Substantia nigra (tissue), 51 donors: ENCODE measurements at places on chromosomes 12 and 14.

- DNase-seq = no peak
Measured at GRCh38 chr12:106519607-106520021, 63.2 kb upstream of the RFX4 start.

DNA sequence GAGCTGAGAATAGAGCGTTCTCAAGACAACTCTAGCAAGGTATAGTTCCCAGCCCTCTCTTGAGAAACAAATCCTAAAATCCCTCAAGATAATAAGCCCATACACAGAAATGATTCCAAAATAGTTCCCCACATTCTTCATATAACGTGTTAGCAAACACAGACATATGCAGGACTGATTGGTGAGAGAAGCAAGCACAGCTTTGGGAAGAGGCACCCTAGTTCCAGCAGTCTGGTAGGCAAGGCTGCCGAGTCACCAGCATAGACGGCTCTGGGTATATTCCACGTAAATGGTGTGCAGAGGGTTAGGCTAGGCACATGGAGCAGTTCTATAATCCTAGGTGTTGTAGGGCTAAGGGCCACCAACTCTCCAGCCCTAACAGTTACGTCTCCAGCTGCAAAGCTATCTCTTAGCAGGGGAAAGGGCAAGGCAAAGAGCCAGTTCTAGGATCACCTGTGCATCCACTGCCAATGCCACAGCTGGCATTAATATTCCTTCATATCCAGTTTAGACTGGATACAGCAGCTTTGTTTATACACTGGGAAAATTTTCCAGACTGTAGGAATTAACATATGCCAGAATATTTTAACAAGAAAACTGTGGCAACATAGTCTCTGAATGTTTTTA is 52.9 kb downstream of the SH2B3 start:
- no peak for DNase-seq

DNA sequence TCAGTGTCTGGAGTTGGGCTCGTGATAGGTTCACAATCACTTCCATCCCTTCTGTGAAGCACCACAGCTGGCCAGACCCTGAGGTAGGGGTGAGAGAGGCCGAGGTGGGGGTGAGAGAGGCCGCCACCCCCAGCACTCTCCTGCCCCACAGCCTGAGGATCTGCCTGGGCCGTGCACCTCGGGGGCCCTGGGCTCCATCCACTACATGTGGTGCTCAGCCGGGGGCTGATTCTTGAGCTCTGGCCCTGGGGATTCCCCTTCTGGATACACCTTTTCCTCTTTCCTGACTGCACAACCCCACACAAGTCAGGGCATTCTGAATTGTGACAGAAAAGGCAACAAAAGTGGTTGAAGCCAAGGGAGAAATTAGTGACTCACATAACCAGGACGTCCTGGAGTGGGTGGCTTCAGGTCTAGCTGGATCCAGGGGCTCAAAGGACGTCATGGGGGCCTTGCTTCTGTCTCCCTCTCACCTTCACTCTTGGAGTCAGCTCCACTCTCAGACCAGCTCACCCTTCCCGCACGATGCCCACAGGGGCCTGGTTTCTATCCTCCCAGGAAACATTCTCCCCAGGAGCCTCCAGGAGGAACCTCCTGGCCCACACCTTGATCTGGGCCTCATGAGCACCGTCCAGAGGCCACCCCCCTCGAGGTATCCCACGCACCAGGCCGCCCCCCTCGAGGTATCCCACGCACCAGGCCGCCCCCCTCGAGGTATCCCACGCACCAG is 12.1 kb upstream of the FBRSL1 start:
- DNase-seq = no peak

GRCh38 chr14:90495357-90496276 is 98.8 kb downstream of the CALM1 start:
- DNase-seq = no peak

GRCh38 chr12:115332945-115333344 is 649.0 kb upstream of the TBX3 start:
- DNase-seq = no peak

DNA sequence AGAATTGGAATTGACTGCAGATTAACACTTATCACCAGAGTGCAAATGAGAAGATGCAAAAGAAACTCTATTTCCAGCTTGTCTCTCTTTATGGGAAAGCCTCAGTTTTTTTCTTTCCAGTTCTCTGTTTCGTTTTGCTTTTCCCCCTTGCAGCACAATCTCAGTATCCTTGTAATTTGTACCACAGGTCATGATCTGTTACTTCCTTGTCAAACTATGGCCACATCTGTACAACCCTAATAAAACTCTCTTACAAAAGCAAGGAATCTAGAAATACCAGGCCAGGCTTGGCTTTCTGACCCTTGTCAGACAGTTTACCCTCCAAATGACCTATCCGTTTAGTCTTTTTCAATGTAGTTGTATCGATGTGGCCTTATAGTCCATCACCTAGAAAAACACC is 33.9 kb downstream of the MYBPC1 start:
- no peak for DNase-seq

GRCh38 chr14:93855737-93856136 is 67.5 kb upstream of the PRIMA1 start:
- DNase-seq = no peak

GRCh38 chr14:55240526-55241178 is 30.6 kb upstream of the FBXO34 start:
- no peak for DNase-seq

GRCh38 chr14:69319911-69320310 is 60.0 kb downstream of the GALNT16 start:
- DNase-seq = no peak

- no peak for DNase-seq
Measured at GRCh38 chr12:114405519-114406271, at the start of gene TBX5. Gene TBX5, minus strand, starts transcription at chr12:114406144. Its CDS starts 2,246 bp downstream, at chr12:114403898.

- DNase-seq = no peak
Measured at GRCh38 chr12:49309386-49309785, 13.7 kb upstream of the TROAP start.

DNA sequence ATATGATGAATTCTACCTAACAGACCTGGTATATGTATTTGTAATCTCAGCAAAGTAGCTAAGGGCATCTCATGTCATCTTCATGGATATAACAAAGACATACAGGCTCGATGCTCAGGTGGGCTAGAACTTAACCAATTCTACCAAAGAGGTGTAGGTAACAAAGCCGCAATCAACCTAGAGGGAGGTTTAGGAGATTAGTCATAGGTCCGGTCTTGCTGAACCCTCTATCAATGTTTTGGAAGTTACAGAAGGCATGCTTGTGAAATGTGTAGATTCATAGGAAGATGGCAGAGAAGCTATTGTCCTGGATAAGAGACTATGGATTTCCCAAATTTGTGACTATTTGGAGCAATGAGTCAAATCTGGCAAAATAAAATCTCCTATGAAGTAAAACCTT is 42.6 kb upstream of the SYCP3 start:
- no peak for DNase-seq

DNA sequence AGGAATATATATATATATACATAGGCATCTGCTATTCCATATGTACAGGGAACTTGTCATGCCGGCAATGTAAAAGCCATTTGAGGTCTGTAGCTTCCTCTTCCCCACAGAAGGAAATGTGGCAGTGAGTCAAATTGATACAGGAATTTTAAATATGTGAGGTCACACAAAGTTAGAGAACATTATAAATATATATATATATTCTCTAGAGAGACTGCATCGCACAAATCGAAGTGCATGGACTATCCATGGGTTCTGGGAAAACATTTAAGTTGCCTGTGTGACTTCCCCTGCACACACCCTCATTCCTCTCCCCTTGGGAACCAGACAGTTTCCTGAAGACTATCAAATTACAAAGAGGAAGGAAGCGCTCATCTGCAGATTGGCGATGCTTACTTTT is 100.9 kb upstream of the CCDC91 start:
- DNase-seq = no peak

DNA sequence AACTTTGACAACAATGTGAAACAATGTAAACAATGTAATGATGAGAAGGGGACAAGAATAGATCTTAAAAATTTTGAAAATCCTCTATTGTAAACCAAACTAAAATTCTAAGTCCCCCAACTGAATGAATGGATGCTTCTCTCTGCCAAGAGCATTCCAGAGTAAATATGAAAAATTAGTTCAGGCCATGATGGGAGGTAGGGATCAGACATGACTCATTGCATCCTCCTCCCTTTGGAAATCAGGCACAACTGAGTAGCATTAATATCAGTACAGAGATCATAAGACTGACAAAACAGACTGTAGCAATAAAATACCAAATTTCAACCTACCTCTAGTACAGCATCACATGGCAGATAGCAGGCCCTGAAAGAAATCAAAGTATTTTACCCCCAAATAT is 559.9 kb downstream of the C12orf50 start:
- no peak for DNase-seq

DNA sequence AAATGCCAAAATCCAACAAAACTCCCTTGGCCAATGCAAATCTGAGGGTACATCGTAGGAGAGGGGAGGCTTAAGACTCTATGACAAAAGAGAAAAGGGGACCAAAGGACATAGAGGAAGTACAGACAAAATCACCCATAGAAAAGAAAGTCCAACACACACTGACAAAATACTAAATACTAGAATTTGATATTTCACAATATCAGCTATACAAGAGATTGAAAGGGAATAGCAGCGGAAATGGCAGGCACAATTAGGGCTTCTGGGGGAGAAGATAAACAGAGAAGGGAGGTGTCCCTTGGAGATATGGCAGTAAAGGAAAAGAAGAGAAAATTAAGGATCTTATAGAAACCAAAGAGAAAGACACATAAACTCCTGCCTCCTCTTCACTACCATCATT is 29.0 kb downstream of the ATP2B1 start:
- no peak for DNase-seq

DNA sequence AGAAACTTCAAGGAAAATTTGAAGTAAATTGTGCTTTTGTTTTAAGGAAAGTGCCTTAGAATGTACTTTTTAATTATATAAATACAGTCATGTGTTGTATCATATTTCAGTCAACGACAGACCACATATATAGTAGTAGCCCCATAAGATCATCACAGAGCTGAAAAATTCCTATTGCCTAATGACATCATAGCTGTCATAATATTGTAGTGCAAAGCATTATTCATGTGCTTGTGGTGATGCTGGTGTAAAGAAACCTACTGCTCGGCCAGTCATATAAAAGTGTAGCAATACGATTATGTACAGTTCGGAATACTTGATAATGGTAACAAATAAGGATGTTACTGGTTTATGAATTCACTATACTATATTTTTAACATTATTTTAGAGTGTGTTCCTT is 198.9 kb upstream of the SLC16A7 start:
- no peak for DNase-seq

DNA sequence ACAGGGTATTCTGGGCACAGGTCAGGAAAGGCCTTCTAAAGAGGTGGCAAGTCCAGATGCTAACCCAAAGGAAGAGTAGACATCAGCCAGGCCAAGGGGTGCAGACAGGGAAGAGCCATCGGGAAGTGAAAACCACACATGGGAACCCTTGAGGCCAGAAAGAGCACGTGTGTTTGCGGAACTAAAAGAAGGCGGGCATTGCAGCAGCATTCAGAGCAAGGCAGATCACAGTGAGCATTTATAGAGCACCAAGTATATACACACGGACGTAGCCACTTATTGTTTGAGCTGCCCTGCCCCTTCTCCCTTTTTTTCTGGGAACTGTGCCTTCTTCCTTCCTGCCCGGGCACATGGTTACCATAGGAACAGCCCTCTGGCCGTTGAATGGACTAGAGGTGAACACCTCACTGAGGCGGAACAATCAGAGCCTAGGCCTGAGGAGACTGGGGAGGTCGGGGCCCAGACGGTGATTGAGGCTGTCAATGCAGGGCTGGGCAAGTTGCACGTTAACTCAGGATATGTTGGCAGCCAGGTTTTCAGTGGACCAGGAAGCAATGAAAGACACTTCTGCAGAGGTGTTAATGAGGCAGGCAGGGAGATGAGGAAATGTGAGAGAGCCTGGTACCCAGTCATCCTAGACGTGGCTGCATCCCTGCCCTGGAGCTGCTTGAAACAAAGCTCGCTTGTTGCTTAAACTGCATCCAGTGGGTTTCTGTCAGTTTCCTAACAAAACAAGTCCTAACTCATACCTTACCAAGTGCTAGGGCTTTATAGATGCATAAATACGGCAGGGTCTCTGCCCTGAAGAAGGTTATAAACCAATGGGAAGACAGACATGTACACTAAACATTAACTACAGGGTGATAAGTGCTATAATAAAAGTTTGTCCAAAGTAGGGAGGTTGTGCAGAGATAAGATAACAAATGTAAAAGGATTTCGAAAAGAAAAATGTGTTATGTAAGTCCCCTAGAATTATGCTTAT is 34.2 kb downstream of the MOAP1 start:
- DNase-seq = no peak

DNA sequence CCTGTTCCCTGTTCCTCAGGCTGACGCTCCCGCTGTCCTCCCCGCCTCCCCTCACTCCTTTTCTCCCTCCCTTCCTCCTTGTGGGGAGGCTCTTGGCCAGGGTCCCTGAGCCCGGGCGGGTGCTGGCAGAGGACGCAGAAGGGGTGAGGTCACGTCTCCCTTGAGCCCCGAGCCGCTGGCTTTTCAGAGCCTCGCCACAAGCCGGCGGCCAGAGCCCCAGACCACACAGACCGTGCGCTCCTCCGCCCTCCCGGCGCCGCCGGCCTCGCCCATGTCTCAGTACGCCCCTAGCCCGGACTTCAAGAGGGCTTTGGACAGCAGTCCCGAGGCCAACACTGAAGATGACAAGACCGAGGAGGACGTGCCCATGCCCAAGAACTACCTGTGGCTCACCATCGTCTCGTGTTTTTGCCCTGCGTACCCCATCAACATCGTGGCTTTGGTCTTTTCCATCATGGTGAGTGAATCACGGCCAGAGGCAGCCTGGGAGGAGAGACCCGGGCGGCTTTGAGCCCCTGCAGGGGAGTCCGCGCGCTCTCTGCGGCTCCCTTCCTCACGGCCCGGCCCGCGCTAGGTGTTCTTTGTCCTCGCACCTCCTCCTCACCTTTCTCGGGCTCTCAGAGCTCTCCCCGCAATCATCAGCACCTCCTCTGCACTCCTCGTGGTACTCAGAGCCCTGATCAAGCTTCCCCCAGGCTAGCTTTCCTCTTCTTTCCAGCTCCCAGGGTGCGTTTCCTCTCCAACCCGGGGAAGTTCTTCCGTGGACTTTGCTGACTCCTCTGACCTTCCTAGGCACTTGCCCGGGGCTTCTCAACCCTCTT is at the start of gene TMEM233:
Gene TMEM233 (plus strand): TSS at position 197 of the 821 bp plus-strand sequence. CDS start 75 bp downstream, at position 272.
- no peak for DNase-seq
